DMS53 (cell line): ENCODE measurements at places on chromosomes 6 and 20.

- peak; percentile 51 for DNase-seq
Observed at GRCh38 chr6:139124887-139125672, 9.8 kb upstream of the HECA start.

DNA sequence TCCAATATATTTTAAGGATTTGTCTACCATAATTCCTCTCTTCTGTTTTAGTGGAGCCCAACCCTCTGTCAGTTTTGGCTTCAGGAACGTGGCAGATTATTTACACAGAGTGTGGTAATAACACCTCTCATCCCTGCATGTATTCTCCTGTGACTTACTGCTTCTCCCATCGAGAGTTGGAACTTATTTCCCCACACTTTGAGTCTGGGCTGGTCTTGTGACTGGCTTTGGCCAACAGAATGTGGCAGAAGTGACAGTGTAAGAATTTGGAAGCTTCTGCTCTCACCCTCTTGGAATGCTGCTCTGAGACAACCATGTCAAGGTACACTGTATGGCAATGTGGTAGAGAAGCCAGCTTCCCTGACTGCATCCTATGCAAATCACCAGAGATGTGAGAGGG is 407.7 kb downstream of the EPM2A start:
- no peak for DNase-seq

DNA sequence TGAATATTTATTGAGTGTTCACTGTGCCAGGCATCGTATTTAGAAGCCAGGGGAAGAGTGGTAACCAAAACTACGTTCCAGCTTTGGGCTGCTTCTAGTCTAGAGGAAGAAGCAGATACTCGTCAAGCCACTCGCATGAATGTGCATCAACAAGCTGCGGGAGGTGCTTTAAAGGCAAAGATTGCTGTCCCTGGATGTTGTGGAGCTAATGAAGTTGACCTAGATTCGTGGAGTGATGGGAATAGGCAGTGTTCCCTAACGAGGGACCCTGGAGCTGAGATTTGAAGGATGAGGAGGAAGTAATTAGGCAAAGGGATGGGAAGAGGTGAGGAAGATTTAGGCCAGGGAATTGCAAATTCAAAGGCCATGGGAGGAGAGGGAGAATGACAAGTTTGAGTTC is 118.9 kb downstream of the TMEM170B start:
- no peak for DNase-seq

DNA sequence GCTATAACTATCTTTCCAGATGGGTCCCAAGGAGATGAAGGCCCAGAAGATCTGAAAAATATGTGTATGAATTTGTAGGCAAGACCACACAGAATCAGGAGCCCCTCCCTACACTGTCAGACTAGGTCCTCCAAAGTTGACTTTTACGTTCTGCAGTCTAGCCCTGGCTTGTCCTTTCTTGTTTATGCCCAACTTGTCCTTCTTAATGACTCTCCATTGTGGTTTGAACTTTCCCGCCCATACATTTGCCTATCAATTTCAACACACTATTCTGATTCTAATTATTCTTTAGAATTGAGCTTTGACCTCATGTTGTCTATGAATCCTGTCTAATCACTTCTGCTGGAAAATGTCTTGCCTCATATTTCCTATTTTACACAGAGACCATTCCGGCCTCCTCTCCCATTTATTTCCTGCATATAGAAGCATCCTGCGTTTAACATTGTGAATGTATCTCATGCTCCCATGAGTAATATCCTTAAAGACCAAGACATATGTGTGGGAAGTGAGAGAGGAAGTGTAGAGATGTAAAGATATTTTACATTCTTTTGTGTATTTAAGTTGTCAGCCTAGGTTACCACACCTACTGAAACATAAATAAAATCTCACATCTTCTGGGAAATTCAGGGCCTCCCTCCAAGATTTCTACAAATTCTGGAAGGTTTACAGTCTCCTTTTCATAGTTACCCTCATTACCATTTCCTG is 348.3 kb downstream of the BCKDHB start:
- DNase-seq: no peak

DNA sequence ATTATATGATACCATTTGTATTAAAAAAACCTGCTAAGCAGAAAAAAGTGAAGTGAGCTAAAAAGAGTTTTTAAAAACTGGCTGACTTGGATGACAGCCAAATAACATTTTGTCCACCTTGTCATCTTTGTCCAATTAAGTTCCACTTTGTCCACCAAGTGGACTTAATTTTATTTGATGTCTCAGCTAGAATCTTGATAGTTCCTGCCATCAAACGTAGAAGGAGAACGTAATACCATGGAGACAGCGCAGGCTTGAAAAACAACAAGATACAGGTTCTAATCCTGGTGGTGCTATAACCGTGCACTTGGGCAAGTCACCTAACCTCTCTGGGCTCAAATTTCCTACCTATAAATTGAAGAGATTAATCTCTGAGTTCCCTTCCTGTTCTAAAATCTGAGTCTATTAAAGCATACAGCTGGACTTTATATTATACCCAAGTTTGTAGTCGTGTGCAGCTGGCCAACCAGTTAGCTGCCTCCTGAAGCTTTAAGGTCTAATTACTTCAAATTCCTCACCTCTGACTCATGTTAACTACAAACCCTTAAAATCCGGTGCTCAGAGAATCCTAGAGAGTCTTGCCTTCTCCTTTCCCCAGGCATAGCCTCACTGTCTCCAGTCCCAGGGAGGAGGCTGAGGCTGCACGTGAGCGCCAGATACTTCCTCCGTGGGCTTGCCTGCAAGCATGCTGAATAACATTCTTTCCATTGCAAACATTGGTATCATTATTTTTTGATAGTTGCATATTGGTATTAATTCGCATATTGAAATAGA is 16.8 kb downstream of the TMEM244 start:
- DNase-seq: peak; percentile 8

GRCh38 chr6:157035546-157035945 is 258.4 kb downstream of the ARID1B start:
- no peak for DNase-seq

DNA sequence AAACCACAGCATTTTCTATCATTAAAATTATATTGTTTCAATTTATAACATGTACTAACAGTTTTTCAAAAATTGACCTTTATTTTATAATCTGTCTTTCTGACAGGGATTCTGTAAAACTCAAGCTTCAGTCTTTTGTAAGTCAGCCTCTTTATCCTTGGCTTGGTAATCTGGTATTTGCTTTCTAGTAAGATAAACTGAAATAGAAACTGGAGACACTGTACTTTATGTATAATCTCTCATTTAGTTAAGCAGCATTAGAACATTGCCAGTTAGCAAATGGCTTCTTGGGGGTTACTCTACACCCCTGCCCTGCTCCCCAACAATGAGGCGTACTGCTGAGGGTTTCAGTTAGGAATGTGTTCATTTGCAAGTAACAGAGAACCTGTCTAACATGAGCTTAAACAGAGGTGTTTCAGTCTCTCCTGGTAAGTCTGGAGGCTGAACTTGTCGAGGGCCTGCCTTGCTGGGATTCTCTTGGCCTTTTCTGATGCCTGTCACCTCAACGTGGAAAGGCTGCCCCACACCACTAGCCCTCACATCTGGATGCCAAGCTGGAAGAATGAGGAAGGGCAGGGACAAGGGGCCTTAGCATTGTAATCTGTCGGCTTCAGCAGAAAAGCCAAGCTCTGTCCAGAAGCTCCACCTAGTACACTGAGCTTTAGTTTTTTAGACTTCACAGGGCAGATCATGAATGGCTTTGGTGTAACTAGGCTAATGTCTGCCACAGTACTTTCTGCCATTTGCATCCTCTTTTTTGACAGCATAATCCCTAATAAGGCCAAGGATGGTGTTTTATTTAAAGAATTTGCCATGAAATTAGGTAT is 34.8 kb downstream of the SH3BGRL2 start:
- no peak for DNase-seq

DNA sequence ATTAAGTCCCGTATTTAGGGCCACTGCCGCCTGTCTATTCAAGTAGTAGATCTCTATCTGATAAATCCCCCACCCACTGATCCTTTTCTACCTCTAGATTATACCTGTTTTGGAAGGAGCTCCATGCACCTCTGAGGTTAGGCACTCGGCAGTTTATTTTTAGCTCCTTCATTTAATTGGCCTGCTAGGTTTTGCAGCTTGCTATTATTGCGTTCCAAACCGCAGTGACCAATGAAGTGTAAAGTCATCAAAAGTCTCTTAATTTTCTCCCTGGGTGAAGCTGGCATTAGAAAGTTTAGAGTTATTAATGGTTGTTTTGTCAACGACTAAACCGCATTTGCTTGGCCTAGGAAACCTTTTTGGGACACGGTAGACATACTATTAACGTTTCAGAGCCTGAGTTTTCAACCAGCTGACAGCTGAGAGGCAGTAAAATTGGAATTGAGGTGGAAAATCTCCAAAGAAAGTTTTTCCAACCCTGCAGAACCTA is 60.0 kb downstream of the RFPL4B start:
- no peak for DNase-seq

- no peak for DNase-seq
Observed at GRCh38 chr6:38142178-38142902, 322.8 kb downstream of the ZFAND3 start.

- peak; percentile 24 for DNase-seq
Observed at GRCh38 chr6:26363882-26364701, 906 bp upstream of the BTN3A2 start.

DNA sequence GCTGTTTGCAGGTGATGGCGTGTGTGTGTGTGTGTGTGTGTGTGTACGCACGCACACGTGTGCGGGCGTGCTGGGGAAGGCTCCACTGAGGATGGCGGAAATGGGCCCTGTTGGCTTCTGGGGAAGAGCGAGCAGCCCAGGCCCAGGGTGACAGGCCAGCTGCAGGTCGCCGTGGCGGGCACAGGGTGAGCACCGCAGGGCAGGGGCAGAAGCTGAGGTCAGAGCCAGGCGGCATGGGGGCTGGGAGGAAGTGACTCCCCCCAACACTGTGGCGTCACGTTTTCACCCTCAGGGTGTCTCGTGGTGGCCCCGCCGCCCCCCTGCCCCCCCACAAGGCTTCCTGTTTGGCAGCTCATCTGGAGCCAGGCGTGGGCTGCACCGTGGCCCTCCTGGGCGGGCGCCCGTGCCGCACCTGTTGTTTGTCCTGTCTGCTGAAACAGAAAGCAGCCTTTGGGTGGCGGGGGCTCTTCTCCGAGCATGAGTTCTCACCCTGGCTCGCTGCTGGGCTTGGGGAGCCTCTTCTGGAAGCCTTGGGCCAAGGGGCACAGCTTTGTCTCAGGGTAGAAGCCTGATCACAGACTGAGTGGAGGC is 7.1 kb downstream of the RBM38 start:
- no peak for DNase-seq

- no peak for DNase-seq
Observed at GRCh38 chr20:42485556-42485955, 704.1 kb downstream of the PTPRT start.

GRCh38 chr6:108497883-108498282 is 62.8 kb upstream of the FOXO3 start:
- peak; percentile 65 for DNase-seq

DNA sequence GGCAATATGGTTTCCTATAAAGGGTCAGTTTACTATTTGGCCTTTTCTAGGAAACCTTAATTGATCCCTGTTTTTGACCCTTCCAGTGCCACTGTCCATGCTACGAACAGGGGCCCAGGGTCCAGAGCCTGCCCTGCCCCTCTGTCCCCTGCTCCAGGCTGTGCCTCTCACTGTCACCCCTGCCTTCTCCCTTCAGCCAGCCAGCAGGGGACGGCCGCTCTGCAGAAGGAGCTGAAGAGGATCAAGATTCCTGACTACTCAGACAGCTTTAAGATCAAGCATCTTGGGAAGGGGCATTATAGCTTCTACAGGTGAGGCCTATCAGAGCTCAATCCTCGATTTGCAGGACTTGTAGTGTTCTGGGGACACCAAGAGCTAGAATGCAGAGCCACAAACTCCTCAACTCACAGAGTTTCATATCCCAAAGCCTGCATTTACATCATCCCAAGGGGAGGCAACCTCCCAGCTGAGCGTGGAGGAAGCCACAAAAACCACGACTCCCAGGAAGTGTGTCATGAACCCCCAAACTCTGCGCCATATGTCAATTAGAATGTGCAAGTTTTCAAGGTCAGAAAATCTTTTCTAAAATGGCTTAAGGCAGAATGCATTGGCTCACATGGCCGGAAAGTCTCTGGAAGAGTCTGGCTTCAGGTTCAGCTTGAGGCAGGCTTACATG is 3.6 kb downstream of the BPI start:
- no peak for DNase-seq

DNA sequence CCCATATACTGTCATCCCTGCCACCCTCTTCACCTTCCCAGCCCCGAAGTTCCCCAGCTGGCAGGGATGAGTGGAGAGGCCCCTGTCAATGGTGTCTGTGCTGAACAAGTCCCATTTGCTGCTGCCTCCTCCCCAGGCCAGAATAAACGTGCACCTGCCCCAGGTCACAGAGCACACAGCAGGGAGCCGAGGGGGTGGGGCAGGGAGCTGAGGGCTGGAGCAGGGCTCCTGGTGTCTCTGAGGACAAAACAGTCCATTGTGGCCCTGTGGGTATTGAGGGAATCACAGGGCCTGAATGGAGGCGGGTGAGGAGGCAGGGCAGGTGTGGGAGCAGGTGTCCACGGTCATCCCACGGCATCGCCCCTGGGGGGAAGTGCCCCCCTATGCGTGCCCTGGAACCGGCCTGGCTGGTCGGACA is 55.8 kb downstream of the SNAI1 start:
- peak; percentile 99 for DNase-seq

- no peak for DNase-seq
Observed at GRCh38 chr6:100134297-100134696, 140.3 kb upstream of the MCHR2 start.

DNA sequence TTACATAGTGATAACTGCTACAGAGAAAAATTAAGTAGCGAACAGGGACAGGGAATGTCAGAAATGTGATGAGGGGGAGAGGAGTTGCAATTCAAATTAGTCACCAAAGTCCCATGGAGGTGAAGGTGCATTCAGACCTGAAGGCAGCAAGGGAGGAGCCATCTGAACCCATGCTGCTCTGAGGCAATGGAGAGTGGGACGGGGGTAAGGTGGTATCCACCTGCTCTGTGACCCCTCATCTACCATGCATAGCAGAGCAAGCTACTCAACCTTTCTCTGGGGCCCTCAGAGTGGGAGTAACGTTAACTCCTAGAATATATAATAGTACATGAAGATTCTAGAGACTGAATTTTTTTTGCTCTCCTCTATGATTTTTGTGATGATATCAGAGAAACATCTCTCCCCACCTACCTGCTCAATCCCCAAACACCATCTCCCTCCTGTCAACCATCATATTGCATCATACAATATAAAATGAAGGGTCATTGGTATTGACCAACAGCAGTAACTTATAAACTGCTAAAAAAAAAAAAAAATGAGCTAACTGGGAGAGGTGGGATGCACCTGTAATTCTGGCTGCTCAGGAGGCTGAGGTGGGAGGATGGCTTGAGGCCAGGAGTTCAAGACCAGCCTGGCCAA is 16.6 kb upstream of the SCML4 start:
- DNase-seq: no peak

GRCh38 chr6:141426400-141426980 is 706.2 kb upstream of the GJE1 start:
- DNase-seq: no peak

GRCh38 chr6:157653521-157653920 is 169.5 kb upstream of the SNX9 start:
- DNase-seq: no peak

- no peak for DNase-seq
Observed at GRCh38 chr6:77986380-77987034, 333.7 kb downstream of the MEI4 start.
